Occipital lobe (tissue), 3 donors: ENCODE measurements at places on chromosomes 16 and 17.

DNA sequence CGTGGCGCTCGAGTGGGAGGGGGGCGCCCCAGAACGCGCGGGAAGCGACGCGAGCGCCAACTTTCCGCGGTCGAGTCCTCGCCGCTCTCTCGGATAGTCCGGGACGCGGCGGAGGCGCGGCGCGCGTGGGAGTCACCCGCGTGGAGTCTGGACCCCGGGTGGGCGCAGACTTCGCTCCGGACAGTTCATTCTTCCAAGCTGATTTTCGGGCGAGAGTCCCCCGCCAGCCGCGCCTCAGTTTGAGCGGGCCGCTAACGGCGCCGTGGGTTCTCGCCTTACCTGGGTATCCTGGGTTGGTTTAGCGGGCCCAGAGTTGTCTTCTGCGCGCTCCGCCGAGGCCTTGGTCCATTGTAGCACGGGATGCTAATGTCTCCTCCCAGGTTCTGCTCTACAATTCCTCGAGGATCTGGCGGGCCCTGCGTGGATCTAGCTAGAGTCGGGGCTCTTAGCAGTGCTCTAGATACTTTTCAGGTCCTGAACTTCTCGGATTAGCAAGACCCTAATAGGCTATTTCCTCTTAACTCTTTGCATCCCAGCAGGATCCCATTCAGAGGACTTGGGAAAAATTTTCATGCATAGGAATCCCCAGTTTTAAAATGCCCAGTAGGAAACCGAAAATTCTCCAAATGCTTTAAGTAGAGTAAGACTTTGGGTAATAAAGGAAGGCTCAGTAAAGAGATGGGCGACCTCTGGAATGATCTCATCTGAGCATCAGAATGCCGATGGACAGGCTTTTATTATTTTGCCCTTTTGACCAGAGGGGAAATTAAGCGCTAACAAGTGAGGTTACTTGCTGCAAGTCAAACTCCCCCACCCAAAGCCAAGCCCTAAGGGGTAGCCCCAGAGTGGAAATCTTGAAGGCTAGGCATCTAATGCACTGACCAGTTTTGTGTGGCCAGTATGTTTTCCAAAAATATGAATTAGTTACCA is 537 bp upstream of the GJC1 start:
- no peak for DNase-seq

DNA sequence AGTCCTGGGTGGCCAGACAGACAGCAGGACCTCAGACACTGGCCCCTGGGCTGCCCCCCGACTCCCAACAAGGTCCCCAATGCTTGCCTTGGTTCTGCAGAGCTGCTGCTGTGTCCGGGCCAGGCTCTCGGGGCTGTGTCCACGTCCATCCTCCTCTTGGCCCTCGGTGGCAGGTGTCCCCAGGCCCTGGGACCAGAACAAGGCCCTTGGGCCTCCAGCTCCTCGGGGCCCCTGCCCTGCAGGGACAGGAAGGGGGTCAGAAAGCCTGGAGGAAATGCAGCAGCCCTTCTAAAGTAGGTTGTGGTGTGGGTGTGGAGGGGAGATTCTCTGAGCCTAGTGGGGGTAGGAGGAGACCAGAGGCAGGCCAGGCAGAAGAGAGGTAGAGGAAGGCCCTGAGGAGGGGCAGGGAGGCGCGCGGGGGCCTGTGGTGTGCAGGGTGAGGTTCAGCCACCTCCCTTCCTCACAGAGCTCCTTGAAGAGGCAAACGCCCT is 2.5 kb upstream of the AXIN1 start:
- no peak for DNase-seq

- no peak for DNase-seq
Observed at GRCh38 chr16:85498607-85499006, 114.5 kb upstream of the GSE1 start.

GRCh38 chr17:55575058-55575636 is 63.9 kb upstream of the SMIM36 start:
- DNase-seq: no peak

DNA sequence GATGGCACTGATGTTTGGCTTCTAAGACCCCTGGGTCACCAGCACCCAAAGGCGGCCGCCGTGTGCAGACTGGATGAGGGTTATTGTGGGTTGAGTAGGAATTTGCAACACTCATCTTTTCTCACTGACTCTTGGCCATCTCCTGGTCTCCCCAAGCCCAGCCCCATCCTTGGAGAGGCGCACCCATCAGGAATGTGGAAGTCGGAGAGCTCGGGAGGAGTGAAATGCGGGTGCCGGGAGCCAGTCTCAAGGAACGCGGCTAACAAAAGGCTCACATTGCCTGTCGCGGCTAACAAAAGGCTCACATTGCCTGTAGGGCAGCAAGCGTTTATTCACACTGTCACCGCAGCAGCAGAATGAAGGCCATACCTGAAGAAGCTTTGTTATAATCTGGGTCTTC is 248.6 kb downstream of the FOXL1 start:
- no peak for DNase-seq

- DNase-seq: no peak
Observed at GRCh38 chr17:55571095-55571494, 59.8 kb upstream of the SMIM36 start.

DNA sequence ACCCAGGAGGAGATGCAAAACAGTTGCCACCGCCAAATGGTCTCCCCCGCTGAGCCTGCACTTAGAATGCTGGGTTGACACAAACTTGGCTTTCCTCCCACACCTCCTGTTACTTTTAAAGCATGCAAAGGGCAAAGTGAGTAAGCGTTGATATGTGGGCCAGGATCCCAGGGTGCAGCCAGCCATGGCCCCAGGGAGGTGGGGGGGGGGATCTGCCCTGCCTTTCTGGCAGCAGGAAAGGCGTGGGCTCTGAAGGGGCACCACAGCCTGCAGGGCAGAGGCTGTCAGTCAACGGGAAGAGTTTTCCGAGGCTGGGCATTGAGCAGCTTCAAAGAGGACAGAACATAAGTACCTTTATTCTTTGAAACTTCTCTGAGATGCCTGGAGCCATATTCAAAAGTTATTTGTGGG is 142.3 kb downstream of the ABCC12 start:
- DNase-seq: no peak

DNA sequence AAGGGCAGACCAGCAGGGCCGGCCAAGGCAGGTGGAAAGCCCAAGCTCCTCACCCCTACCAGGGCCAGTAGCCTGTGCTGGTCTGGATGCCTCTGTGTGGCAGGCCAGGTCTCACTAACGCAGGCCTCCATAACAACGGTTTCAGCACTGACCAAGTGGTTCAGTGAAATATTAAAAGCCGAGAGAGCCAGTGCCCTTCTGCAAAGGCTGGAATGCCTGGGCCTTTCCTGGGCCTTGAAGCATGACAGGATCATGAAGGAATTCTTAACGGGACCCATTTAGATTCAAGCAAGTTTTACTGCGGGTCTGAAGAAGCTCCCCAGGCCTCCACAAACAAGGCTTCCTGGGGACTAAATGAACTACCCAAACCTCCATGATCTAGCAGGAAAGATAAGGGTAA is 16.3 kb downstream of the ADAD2 start:
- no peak for DNase-seq

- no peak for DNase-seq
Observed at GRCh38 chr17:77437747-77438146, 297.0 kb downstream of the SEC14L1 start.

DNA sequence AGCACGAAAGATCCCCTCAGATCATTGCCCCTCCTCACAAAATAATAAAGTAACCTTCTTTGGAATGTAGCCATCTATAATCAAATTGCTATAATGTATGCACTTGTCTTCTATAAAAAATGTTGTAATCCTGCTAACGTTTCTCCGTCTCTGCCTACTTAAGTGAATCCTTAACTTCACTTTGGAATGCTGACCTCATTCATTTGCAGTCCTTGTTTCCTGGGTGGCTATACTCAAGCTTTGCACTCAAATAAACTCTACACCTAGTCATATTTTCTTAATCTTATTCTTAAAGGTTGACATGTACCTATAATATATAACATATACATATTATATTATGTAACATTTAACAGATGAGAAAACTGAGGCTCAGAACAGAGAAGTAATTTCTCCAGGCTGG is 22.7 kb downstream of the CHD9NB start:
- DNase-seq: no peak

DNA sequence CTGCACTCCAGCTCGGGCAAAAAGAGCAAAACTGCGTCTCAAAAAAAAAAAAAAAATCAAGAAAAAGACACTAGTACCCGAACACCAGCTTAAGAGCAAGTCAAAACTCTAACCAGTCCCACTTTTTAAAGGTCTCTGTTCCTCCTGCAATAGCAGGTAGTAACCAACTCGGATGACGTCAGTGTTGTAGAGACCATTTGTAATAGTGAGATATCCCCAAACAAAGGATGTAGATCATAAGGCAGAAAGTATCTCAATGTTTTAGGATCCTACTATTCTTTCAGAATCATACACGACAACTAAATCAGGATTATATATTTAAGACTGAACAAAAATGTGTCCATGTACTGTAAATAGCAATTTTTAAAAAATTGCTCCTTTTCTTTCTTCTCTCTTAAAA is 2.4 kb downstream of the JPT1 start:
- no peak for DNase-seq

- DNase-seq: no peak
Observed at GRCh38 chr16:25841761-25842160, 150.0 kb downstream of the HS3ST4 start.

GRCh38 chr17:8668176-8668740 is 37.7 kb upstream of the MYH10 start:
- DNase-seq: no peak

DNA sequence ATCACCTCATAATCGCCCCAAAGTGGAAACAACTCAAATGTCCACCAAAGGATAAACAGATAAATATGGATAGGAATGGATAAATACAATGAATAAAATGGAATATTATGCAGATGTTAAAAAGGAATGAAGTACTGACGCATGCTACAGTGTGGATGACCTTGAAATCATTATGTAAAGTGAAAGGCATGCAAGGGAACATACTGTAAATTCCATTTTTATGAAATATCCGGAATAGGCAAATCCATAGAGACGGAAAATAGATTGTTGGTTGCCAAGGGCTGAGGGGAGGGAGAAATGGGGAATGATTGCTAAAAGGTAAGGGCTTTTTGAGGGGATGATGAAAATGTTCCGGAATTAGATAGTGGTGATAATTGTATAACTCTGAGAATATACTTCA is 36.0 kb downstream of the STAT5B start:
- DNase-seq: no peak

DNA sequence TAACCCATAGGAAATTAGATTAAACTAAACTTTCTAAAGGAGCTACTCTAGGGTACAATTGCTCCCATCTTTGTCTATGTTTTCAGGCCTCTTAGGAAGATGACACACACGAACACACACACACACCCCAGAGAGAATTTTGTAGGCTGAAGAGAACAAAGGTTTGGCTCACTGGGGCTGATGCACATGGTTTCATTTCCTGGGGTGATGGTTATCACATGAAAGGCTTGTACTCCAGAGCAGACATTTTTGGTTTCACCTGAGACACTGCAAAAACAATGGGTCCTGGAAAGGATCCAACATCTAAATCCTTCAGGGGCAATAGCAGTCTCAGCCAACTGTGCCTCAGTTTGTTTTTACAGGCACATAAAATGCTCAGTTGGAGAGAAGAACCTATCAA is 62.8 kb downstream of the GRB7 start:
- no peak for DNase-seq

DNA sequence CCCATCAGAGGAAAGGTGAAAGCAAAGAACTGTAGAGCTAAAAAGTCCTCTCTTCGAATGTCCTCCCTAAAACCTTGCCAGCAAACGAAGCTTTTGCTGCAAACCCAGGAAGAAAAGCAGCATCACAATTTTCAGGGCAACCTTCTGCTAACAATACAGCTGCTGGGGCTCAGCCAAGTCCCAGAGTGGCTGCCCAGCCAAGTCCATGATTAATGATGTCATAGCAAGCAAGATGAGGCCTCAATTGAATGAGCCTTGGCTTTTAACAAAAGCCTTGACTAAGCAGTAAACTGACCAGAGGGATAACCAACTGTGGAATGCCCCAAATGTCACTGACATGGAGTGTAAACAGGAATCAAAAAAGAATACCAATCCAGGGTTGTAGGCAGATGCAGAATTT is 342.7 kb downstream of the PMP22 start:
- no peak for DNase-seq

- DNase-seq: no peak
Observed at GRCh38 chr17:28573040-28573380, 1.7 kb upstream of the PIGS start.

DNA sequence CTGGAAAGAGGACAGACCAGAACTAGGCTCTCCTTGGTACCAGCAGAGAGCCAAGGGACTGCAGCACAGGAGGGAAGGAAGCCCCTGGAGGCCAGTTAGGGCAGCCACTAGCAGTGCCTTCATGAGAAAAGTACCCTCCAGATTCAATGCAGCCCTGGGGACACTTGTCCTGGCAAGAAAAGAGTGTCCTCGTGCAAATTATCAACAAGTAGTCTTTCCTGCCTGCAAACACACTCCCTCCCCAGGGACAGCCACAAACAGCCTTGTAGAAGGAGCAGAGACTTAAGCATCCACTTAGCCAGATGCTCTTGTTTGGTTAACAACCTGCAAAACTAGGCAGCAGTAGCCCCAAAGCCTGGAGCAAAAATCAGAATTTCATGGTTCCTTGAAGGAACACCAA is 24.3 kb downstream of the CENPV start:
- DNase-seq: no peak

GRCh38 chr16:24988129-24988518 is 27.0 kb downstream of the ARHGAP17 start:
- no peak for DNase-seq

DNA sequence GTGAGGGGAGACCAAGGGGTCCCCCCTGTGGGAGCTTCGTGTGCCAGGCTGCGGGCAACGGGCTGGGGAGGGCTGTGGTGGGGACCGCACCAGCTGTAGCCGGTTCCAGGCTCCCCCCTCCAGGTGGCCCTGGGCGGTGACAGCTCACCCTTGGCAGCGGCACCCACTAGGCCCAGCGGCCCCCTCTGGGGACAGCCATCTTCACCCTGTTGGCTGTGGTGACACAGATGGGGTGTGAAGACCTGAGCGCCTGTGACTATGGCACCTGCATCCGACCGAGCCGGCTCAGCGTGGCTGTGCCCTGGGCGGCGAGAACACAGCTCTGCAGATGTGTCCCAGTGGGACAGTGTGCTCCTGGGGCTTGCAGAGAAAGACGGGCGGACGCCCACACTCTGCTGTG is 1.1 kb upstream of the C1QTNF8 start:
- DNase-seq: no peak

GRCh38 chr17:17758941-17759563 is 77.7 kb downstream of the SREBF1 start:
- DNase-seq: no peak
